ENCODE measurements at places on chromosomes 7 and 10.

GRCh38 chr7:80770675-80771081 is 132.2 kb downstream of the CD36 start:
- no peak for DNase-seq

DNA sequence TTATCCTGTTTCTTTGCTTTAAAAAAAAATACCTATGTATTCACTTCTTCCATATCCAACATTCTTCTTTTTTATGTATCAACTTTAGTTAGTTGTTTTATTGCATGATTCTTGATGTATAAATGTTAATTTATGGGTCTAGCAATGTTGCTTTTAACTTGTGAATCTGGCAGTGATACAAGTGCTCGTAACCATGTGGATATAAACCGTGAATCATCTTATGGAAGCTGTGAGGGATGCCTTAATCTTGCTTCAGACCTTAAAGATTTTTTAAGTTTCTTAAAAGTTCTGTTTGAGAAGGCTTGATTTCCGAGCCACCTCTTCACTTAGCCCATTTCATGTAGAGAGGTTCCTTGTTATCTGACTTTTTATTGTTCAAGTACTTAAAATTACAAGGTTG is 25.9 kb downstream of the HELLS start:
- DNase-seq, result no peak

DNA sequence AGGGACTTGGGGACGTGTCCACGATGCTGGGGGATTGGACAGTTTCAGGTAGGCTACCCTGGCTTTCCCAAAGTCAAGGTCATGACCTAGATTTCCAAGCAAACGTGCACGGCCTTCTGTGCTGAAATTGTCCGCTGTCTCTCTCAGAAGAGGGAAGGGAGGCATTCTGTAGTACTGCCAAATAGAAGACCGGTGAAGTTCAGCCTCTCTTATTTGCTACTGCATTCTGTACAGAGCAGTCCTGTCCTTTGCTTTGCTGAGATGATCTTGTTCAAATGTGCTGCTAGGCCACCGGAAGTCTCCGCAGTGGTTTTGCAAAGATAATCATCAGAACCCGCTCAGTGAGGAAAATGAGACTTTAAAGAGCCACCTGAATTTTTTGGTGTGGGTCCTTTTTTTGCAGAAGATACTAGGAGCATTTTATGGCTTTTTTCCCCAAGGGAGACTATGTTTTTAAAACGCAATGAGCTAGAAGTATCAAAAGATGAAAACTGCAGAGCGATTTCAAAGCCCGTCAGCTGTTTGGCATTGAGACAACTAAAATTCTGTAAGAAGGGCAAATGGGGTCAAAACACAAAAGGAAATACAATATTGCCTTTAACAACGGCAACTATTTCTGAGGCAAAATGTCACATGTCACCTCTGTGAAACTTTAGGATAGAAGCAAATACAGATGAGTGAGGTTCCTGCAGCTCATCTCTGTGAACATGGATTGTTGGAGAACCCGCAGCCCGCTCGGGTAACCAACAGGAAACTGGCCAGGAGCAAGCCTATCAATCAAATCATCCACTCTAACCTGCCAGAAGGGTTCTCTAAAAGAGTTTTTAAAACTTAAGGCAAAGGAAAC is 1.3 kb upstream of the NMT2 start:
- no peak for DNase-seq

DNA sequence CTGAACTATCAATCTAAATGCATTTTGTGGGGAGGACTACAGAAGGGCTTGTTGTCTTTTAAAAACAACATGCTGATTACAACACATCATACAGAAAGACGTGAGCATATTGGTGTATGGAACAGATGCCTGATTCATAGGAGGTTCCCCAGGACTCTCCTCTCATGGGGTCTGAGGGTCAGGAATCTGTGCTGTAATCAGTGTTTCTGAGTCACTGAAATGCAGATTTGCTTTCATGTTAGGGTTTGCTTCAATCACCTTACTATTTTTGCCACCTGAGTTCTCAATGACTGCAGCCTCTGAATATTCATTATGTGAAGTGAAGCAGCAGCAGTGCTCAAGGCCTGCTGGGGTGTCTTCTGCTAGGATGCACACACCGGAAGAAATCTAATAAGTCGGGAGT is 550 bp upstream of the ANK3 start:
- no peak for DNase-seq

DNA sequence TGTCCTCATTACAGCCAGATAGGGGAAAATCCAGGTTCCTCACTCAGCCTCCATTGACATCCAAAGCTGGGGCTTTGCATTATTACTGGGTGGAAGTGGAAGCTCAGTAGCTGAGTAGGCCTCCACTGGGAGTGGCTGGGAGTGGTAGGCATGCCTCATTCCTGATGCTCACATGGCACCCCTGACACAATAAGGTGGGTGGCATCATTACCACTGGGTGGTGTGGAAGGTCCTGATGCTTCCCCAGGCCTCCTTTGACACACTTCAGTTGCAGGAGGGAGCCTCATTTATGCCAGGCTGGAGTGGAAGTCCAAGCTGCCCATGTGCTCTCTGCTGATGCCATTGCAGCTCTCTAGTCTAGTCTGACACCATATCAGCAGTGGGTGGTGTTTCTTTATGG is 48.2 kb upstream of the GPR141 start:
- no peak for DNase-seq

- DNase-seq, result no peak
These were observed 63.7 kb upstream of the BAIAP2L1 start for GRCh38 chr7:98464558-98464940.

DNA sequence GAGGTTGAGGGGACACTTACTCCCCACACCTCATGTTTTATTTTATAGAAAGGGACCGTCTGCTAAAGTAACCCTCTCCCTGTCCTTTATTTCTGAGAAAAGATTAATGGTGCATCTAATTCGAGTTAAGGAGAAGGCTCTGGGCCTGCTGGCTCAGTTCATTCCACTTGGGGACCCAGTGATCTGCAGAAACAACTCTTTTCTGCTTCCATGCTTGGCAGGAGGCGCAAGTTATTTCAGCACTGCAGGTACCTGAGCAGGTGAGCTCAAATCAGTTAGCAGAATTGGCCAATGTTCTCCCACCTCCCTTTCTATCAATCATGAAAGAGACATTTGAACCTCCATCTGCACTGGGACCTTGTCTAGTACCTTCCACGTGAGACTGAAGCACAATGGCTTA is 396.1 kb downstream of the SFMBT2 start:
- DNase-seq, result no peak

- no peak for DNase-seq
These were observed 67.1 kb downstream of the WAC start for GRCh38 chr10:28600056-28600455.

DNA sequence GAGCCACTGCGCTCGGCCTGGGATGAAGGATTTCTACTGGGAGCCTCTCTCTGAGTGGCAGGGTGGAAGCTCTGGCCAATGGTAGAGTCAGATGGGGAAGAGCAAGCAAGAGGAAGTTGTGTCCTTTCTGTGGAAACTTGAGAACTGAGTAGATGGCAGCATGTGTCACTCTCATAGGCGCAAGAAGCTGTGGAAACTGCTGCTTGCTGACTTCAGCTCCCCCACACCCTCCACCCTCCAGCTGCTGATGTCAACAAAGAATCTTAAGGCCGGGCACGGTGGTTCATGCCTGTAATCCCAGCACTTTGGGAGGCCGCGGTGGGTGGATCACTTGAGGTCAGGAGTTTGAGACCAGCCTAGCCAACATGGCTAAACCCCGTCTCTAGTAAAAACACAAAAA is 39.8 kb upstream of the SRGN start:
- no peak for DNase-seq

Data from HS-5 (cell line).